NK-92 treated with Interleukin-12 subunit alpha and Interleukin-12 subunit beta, amount 100 ng/mL, for 24 hours (cell line): ENCODE measurements at places on chromosomes 2 and 18.

- no peak for DNase-seq
These were observed 153.6 kb upstream of the CBLN2 start for GRCh38 chr18:72697706-72698105.

- no peak for DNase-seq
These were observed 224.7 kb downstream of the ACKR3 start for GRCh38 chr2:236794176-236794957.

GRCh38 chr2:128668946-128669345 is 350.3 kb upstream of the HS6ST1 start:
- DNase-seq, result no peak

DNA sequence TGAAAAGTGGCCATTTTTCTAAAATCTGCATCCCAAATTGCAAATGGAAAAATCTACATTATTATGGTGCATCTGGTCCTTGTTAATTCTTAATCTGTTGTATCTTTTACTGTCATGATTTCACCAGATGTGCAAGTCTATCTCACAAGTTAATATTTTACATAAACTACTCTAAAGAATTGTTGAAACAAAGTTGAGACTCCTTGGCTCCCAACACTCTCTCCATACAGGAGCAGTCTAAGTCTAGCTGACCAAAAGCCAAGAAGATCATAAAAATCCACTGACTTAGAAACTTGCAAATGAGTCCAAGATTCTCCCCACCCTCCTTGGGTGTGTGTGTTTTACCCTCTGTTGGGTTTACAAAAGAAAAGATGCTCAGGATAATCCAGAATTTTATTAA is 85.1 kb downstream of the NCKAP5 start:
- no peak for DNase-seq

GRCh38 chr2:175612280-175612679 is 389.8 kb downstream of the LNPK start:
- DNase-seq, result no peak

DNA sequence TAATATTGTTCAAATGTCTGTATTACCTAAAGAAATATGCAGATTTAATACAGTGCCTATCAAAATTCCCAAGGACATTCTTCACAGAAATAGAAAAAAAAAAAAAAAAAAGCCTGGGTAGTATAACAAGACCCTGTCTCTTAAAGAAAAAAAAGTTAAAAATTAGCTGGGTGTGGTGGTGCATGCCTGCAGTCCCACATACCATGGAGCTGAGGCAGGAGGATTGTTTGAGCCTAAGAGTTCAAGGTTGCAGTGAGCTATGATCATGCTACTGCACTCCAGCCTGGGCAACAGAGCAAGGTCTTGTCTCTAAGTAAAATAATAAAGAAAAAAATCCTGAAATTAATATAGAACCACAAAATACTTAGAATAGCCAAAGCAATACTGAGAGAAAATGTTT is 51.9 kb downstream of the SLC16A14 start:
- DNase-seq, result no peak

GRCh38 chr2:176639671-176640070 is 370.4 kb downstream of the MTX2 start:
- DNase-seq, result no peak

DNA sequence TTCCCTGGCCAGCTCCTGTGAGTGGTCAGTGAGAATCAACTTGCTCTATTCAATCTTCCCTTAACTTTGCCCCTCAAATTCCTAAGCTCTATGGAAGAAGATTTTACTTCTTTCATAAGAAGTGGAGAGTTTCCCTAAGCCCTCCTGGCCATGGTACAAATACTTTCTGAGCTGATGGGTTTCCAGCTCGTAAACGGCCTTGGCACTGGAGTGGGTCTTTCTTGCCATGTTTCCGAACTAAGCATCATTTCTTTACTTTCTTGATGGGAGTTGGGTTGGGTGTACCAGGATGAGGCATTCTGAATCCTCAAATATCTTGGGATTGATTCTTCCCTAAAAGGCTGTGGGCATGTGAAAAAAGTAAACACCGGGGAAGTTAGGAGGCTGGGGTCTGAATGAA is 72.5 kb downstream of the ACKR3 start:
- DNase-seq, result no peak

DNA sequence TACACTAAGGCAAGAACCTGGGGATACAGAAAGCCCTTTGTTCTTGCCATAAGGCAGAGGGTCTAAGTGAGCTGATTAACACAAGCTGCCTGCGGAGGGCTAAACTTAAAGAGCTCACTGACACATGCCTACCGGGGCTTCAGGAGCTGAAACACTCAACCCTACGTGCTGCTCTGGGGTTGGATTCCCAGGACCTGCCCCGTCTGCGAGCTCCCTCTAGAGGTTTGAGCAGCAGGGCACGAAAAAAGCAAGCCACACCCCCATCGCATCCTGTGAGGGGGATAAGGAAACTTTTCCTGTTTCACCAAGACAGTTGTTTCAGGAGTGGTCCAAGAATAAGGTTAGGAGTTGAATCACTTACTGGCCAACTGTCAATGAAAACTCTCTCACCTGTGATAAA is 562.1 kb downstream of the TMX3 start:
- no peak for DNase-seq

DNA sequence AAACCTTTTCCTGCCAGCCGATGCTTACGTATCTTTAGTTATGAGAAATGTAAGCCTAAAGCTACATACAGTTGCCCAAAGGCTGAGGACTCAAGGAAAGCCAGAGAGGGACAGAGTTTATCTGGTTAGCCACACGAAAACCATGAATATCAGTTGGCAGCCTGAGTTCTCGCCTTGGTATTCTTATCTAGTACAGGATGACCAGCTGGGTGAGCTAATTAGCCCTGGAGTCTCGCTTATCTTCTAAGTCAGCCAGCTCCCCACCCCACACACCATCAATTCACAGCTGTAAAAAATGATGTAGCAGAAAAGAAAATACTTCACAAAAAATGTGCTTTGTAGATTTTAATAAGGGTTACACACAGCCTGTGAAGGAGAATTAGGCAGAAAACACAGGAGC is 617.5 kb upstream of the SOX11 start:
- DNase-seq, result no peak

- no peak for DNase-seq
These were observed 15.9 kb upstream of the SEC11C start for GRCh38 chr18:59123588-59124369.

DNA sequence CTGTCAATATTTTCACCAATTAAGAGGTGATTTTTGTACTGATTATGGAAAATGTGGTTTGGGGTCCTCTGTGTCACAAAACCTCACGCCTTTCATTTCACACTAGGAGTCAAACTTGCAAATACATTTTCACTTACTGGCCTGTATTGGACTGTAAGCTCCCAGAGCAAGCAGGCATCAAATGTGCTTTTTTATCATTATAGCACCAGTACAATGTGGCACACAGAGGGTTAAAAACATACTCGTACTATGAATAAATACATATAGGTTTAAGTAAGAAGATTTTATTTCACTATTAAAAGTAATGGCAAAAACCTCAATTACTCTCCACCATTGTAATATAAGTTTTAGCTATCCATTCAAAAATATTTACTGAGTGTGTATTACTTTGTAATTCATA is 56.7 kb downstream of the ABCB11 start:
- no peak for DNase-seq

GRCh38 chr2:207481924-207482323 is 47.8 kb upstream of the CREB1 start:
- DNase-seq, result no peak

DNA sequence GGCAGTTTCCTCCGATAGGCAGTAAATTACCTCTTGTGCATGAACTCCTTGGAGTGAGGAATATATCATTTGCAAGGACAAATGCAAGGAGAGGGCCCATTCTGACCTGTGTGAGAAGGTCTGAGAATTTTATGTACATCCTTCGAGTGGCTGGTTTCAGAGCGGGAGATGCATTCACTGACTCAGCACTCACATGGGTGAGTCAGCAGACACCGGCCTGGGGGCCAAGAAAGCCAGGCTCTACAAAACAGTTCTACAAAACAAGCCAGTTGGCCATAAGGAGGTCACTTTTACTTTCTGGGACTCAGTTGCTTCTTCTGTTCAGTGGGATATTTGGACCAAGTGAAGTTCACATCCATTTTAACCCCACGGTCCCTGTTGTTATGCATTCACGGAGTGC is 35.3 kb downstream of the CYP26B1 start:
- DNase-seq, result no peak
